ENCODE measurements at places on chromosomes 2 and 18. TPM values are rescaled to one million over a fixed set of nuclear protein-coding genes. Genes with fewer than 3 reads are reported as not detected.

DNA sequence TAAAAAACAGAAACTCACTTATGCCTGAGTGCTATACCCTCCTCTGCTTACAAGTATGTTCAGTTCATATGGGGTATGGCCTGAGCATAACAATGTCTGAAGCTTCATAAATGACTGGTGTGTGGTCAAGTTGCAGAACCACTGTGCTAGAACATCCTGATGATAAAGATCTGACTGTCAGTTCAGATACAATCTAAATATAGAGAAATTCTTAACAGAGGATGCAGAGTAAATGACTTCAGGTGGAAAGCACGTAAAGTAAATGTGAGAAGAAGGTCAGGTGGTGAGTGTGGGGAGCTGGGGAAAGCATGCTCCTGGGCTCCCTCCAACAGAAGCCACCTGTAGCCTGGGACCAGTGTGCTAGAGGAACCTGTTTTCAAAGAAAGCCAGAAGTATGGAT lies 926.2 kb downstream of the TSN start:
- H3K27ac ChIP-seq = no peak overlapping the region
- H3K27me3 ChIP-seq = no peaks in the 10 kb centered on the region
- DNase-seq = no peak
- no peaks in the 10 kb centered on the region for H3K36me3 ChIP-seq

IL1RN gene
- not detected for total RNA-seq

SERPINB3 gene
- total RNA-seq = 0.17 TPM

DNA sequence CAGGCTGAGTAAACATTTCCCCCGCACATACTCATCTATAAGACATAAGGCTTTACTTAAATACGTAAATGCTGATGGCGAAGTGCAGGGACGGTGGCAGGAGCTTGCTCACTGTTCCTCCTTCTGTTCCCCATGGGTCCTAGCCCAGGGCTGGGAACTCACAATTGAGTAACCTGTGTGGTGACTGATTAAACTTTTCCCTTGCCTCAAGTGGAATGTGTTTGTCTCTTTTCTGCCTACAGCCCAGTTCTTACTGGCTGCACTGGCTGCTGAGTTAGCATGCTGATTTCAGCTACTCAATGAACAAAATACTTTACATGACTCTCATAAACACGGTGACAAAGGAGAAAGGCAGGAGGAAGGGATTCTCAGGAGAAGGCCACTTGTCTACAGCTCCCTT lies 87.3 kb downstream of the MARCO start:
- H3K27ac ChIP-seq = no peak overlapping the region
- no peak overlapping the region for H3K4me3 ChIP-seq
- no peaks in the 10 kb centered on the region for H3K4me1 ChIP-seq
- no peaks in the 10 kb centered on the region for H3K36me3 ChIP-seq
- no peaks in the 10 kb centered on the region for H3K27me3 ChIP-seq

DNA sequence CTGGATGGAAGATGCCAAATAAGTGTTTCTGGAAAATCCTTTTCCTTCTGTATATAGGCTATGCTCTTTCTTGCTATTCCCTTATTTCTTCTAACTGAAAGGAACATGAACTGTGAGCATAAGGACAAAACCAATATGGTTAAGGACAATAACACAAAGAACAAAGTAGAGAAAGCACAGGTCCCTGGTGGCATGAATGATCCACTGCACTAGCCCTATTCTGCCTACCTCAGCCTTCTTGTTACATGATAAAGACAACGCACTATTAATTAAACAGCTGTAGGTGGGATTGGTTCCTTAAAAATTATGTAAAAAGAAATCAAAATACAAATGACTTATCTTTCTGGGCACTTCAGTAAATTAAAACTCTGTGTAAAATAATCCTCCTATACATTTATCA lies 1.9 kb upstream of the WDR75 start:
- no peak overlapping the region for H3K4me3 ChIP-seq
- H3K36me3 ChIP-seq = no peaks in the 10 kb centered on the region
- no peaks in the 10 kb centered on the region for H3K27me3 ChIP-seq
- peaks cover 6% of the 10 kb centered on the region for H3K4me1 ChIP-seq

UCN gene
- total RNA-seq = not detected

C2orf66 gene
- total RNA-seq = not detected

DCDC2C gene
- not detected for total RNA-seq

GRCh38 chr2:212858496-212858895 lies 292.9 kb downstream of the IKZF2 start:
- H3K27me3 ChIP-seq = no peaks in the 10 kb centered on the region
- H3K4me3 ChIP-seq = no peak overlapping the region
- DNase-seq = no peak
- H3K4me1 ChIP-seq = no peaks in the 10 kb centered on the region
- no peak overlapping the region for H3K27ac ChIP-seq

DNA sequence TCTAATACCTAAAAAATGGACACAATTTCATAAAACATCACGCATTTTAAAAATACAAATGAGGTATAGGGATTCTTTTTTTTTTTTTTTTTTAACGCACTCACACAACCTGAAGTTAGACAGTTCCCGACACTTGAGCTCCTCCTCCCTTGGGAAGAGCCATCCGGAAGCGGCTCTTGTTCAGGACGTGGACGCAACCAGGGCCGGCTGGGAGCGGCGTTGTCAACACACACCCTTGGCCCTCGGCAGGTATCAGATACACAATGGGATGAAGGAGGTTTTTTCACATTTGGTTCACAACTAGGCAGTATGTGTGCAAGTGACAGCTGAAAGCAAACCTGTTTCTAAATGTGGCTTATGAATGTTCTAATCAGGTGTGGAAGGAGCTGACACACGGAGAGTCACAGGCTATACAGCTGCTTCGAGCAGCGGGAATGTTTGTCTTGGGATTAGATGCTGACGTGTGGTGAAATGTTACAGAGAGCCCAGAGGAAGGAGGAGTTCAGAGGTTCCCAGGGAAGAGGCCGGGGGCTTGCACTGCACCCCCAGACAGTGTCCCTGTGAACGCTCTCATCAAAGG lies 111.1 kb downstream of the PXDN start:
- DNase-seq = no peak
- no peaks in the 10 kb centered on the region for H3K4me1 ChIP-seq
- no peak overlapping the region for H3K4me3 ChIP-seq
- peaks cover 40% of the 10 kb centered on the region for H3K36me3 ChIP-seq
- H3K27ac ChIP-seq = no peak overlapping the region

GRCh38 chr2:102736110-102736409 lies 25.8 kb upstream of the TMEM182 start:
- no peak for DNase-seq
- H3K4me3 ChIP-seq = peak overlapping the region; percentile 95
- H3K36me3 ChIP-seq = peaks cover 5% of the 10 kb centered on the region

POTEI gene
- 0.20 TPM for total RNA-seq

GRCh38 chr18:8699948-8700347 lies 5.4 kb upstream of the MTCL1 start:
- H3K27me3 ChIP-seq = no peaks in the 10 kb centered on the region
- peaks cover 16% of the 10 kb centered on the region for H3K4me1 ChIP-seq
- H3K27ac ChIP-seq = no peak overlapping the region

RBMS1 gene
- 57.0 TPM for total RNA-seq

DNA sequence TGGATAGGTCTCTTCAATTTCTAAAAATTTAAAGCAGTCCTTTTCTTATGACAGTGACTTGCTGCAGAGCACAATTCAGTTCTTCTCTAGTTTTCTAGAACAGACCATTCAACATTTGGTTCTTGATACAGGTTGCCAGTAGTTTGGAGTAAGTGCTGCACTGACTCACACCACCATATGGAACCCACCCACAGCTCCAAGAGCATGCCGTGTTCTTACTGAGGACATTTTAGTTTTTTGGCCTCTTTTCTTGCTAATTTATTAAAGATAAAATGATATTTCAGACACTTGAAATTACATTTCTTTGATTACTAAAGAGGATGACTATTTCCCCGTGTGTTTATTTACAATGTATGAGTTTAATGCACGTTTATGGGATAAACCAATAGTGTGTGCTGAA lies 120.0 kb downstream of the COL4A4 start:
- H3K27ac ChIP-seq = no peak overlapping the region
- H3K4me3 ChIP-seq = no peak overlapping the region
- H3K4me1 ChIP-seq = no peaks in the 10 kb centered on the region
- H3K36me3 ChIP-seq = no peaks in the 10 kb centered on the region
- no peak for DNase-seq
- H3K27me3 ChIP-seq = no peaks in the 10 kb centered on the region

DSEL gene
- total RNA-seq = 20.6 TPM

GRCh38 chr2:107137706-107138105 lies 251.7 kb upstream of the ST6GAL2 start:
- H3K36me3 ChIP-seq = no peaks in the 10 kb centered on the region
- H3K4me1 ChIP-seq = no peaks in the 10 kb centered on the region
- H3K4me3 ChIP-seq = no peak overlapping the region
- H3K27ac ChIP-seq = no peak overlapping the region
- DNase-seq = no peak

KANSL1L gene
- 17.2 TPM for total RNA-seq

AAK1 gene
- total RNA-seq = 40.5 TPM

- no peak overlapping the region for H3K4me3 ChIP-seq
- no peak for DNase-seq
- no peak overlapping the region for H3K27ac ChIP-seq
- no peaks in the 10 kb centered on the region for H3K4me1 ChIP-seq
- no peaks in the 10 kb centered on the region for H3K27me3 ChIP-seq
Observed at GRCh38 chr2:124320051-124320688, 295.1 kb downstream of the CNTNAP5 start.

DNA sequence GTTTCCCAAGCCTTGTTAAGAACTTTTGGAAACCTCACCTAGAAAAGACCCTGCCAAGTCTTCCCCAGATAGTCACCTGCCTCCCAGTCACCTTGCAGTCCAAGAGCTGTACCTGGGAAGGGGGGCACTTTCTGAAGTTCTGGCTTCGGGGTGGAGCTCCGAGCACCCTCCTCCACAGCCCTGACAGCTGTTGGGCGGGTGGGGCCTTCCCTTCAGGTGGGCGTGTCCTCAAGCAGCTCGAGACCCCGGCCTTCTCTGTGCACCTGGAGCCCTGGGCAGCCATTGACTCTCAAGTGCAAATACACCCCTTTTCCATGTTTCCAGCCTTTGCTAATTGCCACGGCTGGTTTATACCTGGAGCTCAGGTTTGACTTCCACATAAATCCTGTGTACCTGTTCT lies 37.0 kb upstream of the IGFBP5 start:
- DNase-seq = no peak
- no peaks in the 10 kb centered on the region for H3K4me1 ChIP-seq
- no peaks in the 10 kb centered on the region for H3K36me3 ChIP-seq
- H3K4me3 ChIP-seq = no peak overlapping the region
- no peak overlapping the region for H3K27ac ChIP-seq
- H3K27me3 ChIP-seq = no peaks in the 10 kb centered on the region

DPYSL5 gene
- total RNA-seq = 16.3 TPM

DNA sequence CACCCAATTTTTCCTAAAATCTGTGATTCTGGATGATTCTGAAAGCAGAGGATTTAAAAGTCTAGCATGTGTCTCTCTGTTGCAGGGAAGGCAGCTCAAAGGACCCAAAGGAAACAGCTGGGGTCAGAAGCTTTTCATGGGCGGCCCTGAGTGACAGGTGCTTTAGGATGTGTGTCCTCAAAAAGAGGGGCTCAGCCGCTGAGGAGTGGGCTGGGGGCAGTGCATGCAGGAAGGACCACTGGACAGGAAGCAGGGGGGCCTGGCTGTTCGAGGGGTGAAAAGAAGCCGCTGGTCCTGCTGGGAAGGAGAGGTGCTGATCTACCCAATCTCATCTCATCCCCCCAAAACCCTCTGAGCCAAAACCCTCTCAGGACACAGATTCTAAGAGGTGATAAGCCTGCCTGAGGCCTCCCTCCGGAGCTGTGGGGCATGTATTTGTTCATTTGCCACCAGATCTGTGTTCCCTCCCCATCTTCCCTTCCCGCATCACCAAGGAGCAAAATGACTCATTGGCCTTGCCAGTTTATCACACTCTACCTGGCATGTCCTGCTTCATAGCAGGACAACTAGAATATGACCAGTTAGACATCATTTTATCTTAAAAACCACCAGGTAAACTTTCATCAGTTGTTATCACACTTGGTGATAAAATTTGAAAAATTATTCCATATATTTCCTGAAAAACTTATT lies 98.8 kb upstream of the MGAT4A start:
- H3K4me1 ChIP-seq = no peaks in the 10 kb centered on the region
- DNase-seq = no peak
- H3K27me3 ChIP-seq = no peaks in the 10 kb centered on the region
- no peaks in the 10 kb centered on the region for H3K36me3 ChIP-seq
- no peak overlapping the region for H3K27ac ChIP-seq

KRTCAP3 gene
- 50.1 TPM for total RNA-seq

PAX3 gene
- not detected for total RNA-seq

- peak overlapping the region; percentile 24 for H3K4me3 ChIP-seq
- peaks cover 4% of the 10 kb centered on the region for H3K4me1 ChIP-seq
- no peaks in the 10 kb centered on the region for H3K27me3 ChIP-seq
- peak; percentile 97 for DNase-seq
Observed at GRCh38 chr2:8685697-8686358, 4.0 kb downstream of the ID2 start.

DNA sequence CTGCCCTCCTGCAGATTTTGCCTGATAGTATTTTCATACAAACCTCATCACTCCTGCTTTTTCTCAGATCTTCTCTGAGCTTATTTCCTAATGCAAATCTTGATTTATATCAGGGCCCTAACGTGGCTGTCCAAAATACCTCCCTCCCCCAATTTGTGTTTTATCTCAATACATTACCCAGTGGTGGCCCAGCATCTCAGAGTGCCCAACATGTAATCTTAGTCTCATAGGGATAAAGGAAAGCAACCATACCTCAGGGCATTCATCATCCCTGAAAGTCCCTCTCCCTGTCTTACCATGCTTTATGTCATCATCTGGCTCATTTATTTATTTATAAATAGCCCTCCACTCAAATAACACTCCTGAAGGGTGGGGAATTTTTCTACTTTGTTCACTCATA lies 135.3 kb downstream of the SLC8A1 start:
- no peak overlapping the region for H3K4me3 ChIP-seq
- no peak overlapping the region for H3K27ac ChIP-seq
- H3K36me3 ChIP-seq = no peaks in the 10 kb centered on the region
- DNase-seq = no peak
- no peaks in the 10 kb centered on the region for H3K27me3 ChIP-seq

DNA sequence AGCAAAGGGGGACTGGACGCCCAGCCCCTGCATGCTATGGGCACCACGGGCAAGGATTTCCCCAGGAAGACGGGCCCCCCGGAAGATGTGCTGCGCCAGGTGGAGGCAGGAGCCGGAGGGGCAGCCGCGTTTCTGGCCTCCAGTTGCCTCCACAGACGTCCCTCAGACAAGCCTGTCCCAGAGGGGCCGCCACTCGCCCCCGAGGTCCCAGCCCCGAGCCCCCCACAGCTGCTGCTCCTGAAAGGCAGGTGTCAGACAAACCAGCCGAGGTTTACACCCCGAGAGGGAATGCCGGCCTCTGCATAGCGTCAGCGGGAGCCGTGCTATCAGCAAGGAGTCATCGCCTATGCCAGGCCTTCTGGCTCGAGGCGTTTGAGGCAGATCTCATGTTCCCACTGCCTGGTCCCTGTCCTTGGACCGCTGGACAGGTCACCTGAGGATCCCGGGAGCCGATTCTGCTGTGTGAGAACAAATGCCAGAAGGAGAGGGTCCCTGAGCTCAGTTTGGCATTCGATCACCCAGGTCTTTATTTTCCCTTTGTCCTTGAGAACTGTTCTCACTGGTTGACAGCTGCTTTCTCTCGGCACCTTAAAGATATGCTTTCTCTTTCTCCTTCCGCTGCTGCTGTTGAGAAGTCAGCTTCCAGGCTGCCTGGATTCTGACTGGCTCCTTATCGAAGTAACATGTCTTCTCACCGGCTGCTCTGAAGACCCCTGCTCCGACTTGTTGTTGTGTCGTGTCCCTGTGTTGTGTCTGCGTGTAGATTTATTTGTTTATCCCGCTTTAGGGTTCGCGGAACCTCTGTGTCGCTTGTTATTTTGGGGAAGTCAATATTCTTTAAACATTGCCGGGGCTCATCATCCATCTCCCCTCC lies 20.6 kb downstream of the CROCC2 start:
- DNase-seq = no peak
- H3K4me1 ChIP-seq = no peaks in the 10 kb centered on the region
- no peaks in the 10 kb centered on the region for H3K36me3 ChIP-seq
- H3K27ac ChIP-seq = no peak overlapping the region

SEH1L gene
- 92.6 TPM for total RNA-seq

TMX3 gene
- total RNA-seq = 30.0 TPM

HOXD11 gene
- total RNA-seq = not detected
